NCI-H1092 (cell line): ENCODE measurements at places on chromosomes 11 and 22.

DNA sequence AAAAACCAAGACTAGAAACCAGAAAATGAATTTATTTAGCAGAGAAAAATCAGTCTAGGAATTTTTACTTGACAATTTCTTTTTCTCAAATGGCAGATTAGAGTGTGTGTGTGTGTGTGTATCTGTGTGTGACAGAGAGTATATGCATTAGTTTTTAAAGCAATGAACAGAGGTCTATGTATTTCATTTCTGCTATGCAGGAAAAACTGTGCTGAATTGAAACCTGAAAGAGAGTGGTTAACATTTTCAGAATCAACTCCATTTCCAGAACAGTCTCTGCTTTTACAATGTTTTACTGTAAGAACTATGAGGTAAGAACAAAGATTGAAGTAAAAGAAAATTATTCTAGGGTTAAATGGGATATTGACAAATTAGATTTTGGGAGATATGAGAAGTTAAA lies 114.8 kb downstream of the GRM5 start:
- DNase-seq, result no peak

GRCh38 chr11:70717936-70718595 lies 319.7 kb downstream of the CTTN start:
- DNase-seq, result no peak

DNA sequence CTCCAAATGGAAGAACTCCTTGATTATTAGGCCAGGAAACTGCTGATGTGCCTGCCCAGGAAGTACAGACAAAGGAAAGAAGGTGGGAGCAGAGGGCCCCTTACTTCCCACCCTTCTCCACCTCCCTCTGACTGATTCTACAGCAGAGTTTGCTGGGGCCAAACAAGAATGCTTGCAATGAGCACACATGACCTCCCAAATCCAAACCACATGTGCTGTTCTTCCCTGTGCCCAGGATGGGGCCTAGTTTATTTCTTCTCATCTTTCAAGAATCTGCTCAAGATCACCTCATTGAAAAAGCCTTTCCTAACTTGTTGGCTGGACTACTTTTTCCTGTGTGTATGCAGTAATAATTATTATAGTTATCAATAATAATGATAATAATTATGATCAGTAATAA lies 286.1 kb downstream of the RAB38 start:
- DNase-seq, result no peak

DNA sequence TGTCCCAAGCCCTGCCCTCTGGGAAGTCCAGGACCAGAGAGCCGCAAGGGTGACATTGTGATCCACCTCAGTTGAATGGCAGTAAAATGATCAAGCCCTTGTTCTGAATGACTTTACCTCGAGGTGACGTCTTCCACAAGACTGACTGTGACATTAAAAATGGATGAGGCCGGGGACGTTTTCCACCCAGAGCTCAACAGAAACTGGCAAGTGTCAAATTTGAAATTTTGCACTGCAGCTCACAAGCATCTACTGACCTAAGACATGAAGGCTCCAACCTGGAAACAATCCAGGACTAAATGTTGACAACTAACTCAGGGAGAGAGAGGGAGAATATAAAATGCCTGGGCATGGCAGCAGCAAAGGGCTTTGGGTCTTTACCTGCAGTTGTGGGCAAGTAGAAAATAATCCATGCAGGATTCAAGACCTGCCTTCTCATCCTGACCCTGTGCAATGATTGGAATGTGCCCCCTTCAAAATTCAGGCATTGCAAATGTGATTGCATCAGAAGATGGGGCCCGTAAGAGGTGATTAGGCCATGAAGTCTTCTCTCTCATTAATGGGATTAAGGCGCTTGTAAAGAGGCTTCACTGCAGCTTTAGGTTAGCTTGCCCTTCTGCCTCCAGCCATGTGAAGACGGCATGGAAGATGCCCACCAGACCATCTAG lies 33.6 kb upstream of the CLMP start:
- no peak for DNase-seq
